ENCODE measurements at places on chromosomes 3 and 15. TPM values are rescaled to one million over a fixed set of nuclear protein-coding genes. Genes with fewer than 3 reads are reported as not detected.

- H3K27me3 ChIP-seq: no peaks in the 10 kb centered on the region
- H3K4me3 ChIP-seq: no peak overlapping the region
- H3K36me3 ChIP-seq: no peaks in the 10 kb centered on the region
These were observed 18.7 kb downstream of the STARD9 start for GRCh38 chr15:42594095-42594494.

SLC15A2 gene
- 4.7 TPM for total RNA-seq

CTXND1 gene
- total RNA-seq: 0.14 TPM

SPATA12 gene
- total RNA-seq: 0.16 TPM

- no peak overlapping the region for H3K4me3 ChIP-seq
- H3K27ac ChIP-seq: no peak overlapping the region
- no peaks in the 10 kb centered on the region for H3K27me3 ChIP-seq
- DNase-seq: no peak
- H3K36me3 ChIP-seq: no peaks in the 10 kb centered on the region
These were observed 268.7 kb upstream of the THRB start for GRCh38 chr3:24763393-24763792.

DNA sequence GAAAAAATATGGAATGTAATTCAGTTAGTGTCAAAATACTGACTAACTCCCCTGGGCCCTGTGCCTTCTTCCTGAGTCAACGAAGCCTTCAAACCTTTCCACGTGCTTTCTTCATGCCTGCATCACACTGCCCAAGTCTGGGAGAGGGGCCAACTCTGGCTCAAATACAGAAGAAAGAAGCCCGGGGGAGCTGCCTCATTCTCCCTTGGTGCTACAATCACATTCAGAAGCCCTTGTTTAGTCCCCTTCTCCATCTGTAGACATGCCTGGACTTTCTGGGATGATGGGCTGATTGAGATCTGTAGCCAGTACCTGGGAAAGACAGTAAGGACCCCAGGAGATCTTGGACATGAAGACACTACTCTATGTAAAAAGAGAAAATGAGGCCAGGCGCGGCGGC is 77.8 kb upstream of the GSK3B start:
- no peaks in the 10 kb centered on the region for H3K36me3 ChIP-seq
- no peak for DNase-seq
- H3K4me3 ChIP-seq: no peak overlapping the region
- no peak overlapping the region for H3K27ac ChIP-seq
- no peaks in the 10 kb centered on the region for H3K27me3 ChIP-seq
- H3K4me1 ChIP-seq: peaks cover 3% of the 10 kb centered on the region

RPL15 gene
- 1,611 TPM for total RNA-seq

- H3K4me3 ChIP-seq: no peak overlapping the region
- no peaks in the 10 kb centered on the region for H3K27me3 ChIP-seq
- DNase-seq: no peak
- H3K4me1 ChIP-seq: peaks cover 80% of the 10 kb centered on the region
- no peaks in the 10 kb centered on the region for H3K36me3 ChIP-seq
These were observed 69.6 kb downstream of the SMAD3 start for GRCh38 chr15:67134871-67135492.

GRCh38 chr3:121918779-121919483 is 24.7 kb downstream of the SLC15A2 start:
- H3K4me3 ChIP-seq: no peak overlapping the region
- peaks cover 7% of the 10 kb centered on the region for H3K4me1 ChIP-seq
- no peak overlapping the region for H3K27ac ChIP-seq
- DNase-seq: no peak
- no peaks in the 10 kb centered on the region for H3K36me3 ChIP-seq
- H3K27me3 ChIP-seq: no peaks in the 10 kb centered on the region

GRCh38 chr15:48693484-48693883 is 48.0 kb upstream of the FBN1 start:
- no peak overlapping the region for H3K4me3 ChIP-seq
- H3K27me3 ChIP-seq: no peaks in the 10 kb centered on the region
- DNase-seq: no peak
- no peaks in the 10 kb centered on the region for H3K4me1 ChIP-seq
- H3K27ac ChIP-seq: no peak overlapping the region

ANKRD34C gene
- not detected for total RNA-seq

PCYT1A gene
- total RNA-seq: 54.6 TPM

ZNF35 gene
- 12.0 TPM for total RNA-seq

REC114 gene
- total RNA-seq: not detected

GRCh38 chr3:46675843-46676567 is 17.5 kb downstream of the ALS2CL start:
- no peak for DNase-seq
- H3K4me1 ChIP-seq: no peaks in the 10 kb centered on the region
- H3K27ac ChIP-seq: no peak overlapping the region
- H3K4me3 ChIP-seq: no peak overlapping the region

- no peak overlapping the region for H3K27ac ChIP-seq
- no peak overlapping the region for H3K4me3 ChIP-seq
- H3K27me3 ChIP-seq: no peaks in the 10 kb centered on the region
These were observed 291.2 kb upstream of the TBC1D5 start for GRCh38 chr3:18033581-18034108.

GTF2E1 gene
- total RNA-seq: 23.7 TPM

DGKG gene
- total RNA-seq: 0.81 TPM

SAMMSON gene
- not detected for total RNA-seq

PRTG gene
- total RNA-seq: 39.1 TPM

DNA sequence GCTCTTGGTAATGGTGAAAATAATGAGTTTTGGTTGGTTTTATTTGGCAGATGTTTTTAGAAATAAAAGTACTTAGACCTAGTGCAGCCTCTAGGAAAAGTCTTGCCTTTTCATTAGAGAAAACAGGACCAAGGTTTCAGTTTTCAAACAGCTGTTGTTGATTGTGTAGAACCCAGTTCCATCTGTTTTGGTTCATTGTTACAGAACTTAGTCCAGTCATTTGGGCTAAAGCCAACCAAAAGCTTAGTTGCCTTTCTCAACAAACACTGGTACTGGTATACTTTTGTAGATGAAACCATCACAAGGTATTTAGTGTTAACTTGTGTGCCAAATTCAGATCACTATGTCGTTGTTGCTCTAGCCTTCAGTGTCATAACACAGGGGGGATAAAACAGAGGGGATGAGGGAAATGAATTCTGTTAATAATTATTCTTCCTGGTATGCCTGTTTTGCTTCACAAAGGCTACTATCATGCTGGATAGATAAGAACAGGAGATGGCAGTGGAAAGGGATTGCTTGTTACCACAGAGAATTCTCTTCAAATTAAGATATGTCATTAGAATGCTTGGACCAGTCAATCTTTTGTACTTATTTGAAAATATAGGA is 12.6 kb upstream of the APH1B start:
- DNase-seq: no peak
- H3K27ac ChIP-seq: no peak overlapping the region
- H3K4me3 ChIP-seq: no peak overlapping the region

- DNase-seq: no peak
- peaks cover 4% of the 10 kb centered on the region for H3K4me1 ChIP-seq
- no peak overlapping the region for H3K27ac ChIP-seq
- no peak overlapping the region for H3K4me3 ChIP-seq
- H3K27me3 ChIP-seq: no peaks in the 10 kb centered on the region
These were observed 235.5 kb upstream of the THRB start for GRCh38 chr3:24730173-24730572.

GRCh38 chr3:128482666-128483656 is 10.0 kb downstream of the GATA2 start:
- H3K36me3 ChIP-seq: no peaks in the 10 kb centered on the region
- H3K4me3 ChIP-seq: no peak overlapping the region
- no peak for DNase-seq
- H3K4me1 ChIP-seq: 0 out of 2 replicates have a peak, but pooled peaks cover 4% of the 10 kb centered on the region
- H3K27ac ChIP-seq: peak overlapping the region; percentile 71

ACTL6A gene
- 89.2 TPM for total RNA-seq

DNA sequence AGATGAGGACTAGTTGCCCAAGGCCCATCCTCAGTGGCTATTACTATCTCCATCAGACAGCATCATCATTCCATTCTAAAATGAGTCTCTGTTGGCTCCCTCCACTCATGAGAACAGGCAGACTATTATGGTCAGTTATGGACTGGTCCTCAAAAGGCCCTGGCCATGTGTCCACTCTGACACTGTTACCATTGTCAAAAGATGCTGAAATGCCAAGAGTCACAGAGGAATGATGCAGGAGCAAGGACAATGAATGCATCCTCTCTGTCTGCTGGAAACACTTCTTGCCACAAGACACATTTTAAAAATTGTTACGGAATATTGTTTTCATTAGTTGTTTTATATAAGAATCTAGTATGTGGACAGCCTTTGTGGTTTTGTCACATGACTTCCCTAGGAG is 53.3 kb upstream of the STT3B start:
- no peak for DNase-seq
- H3K36me3 ChIP-seq: no peaks in the 10 kb centered on the region
- no peaks in the 10 kb centered on the region for H3K27me3 ChIP-seq
- H3K27ac ChIP-seq: no peak overlapping the region

- no peak overlapping the region for H3K27ac ChIP-seq
- no peak overlapping the region for H3K4me3 ChIP-seq
- H3K36me3 ChIP-seq: no peaks in the 10 kb centered on the region
- DNase-seq: no peak
- H3K27me3 ChIP-seq: no peaks in the 10 kb centered on the region
These were observed 13.0 kb downstream of the FNDC3B start for GRCh38 chr3:172052405-172052804.

GRCh38 chr15:39078026-39078425 is 502.9 kb upstream of the THBS1 start:
- H3K27ac ChIP-seq: no peak overlapping the region
- no peak for DNase-seq
- no peaks in the 10 kb centered on the region for H3K4me1 ChIP-seq
- no peak overlapping the region for H3K4me3 ChIP-seq
- H3K27me3 ChIP-seq: no peaks in the 10 kb centered on the region

DNA sequence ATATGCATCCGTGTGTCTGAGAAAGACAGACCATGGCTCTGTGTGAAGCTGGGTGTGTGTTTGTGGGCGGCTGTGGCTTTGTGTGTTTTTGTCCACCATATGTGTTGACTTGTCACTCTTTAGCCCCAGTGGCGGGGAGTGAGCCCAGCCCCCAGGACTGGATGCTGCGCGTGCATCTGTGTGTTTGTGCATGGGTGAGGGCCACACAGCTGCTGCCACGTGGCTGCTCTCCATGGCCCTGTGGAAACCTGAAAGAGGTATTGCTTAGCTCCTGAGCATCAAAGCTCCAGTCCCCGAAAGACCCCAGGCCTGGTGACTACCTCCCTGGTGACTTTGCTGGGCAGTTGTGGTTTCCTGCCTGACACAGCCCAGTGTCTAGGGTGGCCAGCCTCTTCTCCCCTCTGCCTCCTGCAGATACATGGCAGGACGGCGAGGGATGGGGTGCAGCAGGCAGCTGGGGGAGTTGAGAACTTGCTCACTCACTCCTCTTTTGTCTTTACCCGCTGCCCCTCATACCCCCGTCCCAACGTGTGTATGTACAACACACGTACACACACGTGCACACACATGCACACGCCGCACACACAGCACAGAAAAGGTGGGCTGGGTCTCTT is 6.5 kb downstream of the EPHB3 start:
- H3K4me3 ChIP-seq: no peak overlapping the region
- peaks cover 28% of the 10 kb centered on the region for H3K4me1 ChIP-seq
- no peaks in the 10 kb centered on the region for H3K36me3 ChIP-seq
- no peak for DNase-seq
- no peak overlapping the region for H3K27ac ChIP-seq

PLA2G4D gene
- total RNA-seq: not detected

DNA sequence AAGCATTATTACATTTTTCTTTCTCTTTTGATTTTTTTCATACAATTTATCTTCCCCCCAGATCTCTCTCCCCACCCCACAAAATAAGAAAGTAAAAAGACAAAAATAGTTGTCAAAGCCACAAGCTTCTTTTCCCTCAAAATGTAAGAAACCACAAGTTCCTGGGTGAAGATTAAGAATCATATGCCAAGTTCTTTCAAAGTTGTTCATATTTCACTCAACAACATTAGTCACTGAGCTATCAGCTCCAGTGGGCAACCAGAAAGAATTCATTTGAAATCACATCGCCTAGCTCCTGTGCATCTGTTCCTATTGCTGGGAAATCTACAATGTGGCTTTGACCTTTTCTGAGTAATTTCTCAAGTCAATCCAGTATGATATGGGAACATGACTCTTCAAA is 681.6 kb upstream of the ARPP21 start:
- no peak overlapping the region for H3K4me3 ChIP-seq
- no peaks in the 10 kb centered on the region for H3K4me1 ChIP-seq
- H3K36me3 ChIP-seq: no peaks in the 10 kb centered on the region
- no peak for DNase-seq
- H3K27ac ChIP-seq: no peak overlapping the region
- no peaks in the 10 kb centered on the region for H3K27me3 ChIP-seq

- no peak overlapping the region for H3K4me3 ChIP-seq
- no peaks in the 10 kb centered on the region for H3K27me3 ChIP-seq
- DNase-seq: no peak
- H3K27ac ChIP-seq: no peak overlapping the region
- H3K4me1 ChIP-seq: no peaks in the 10 kb centered on the region
These were observed 43.5 kb downstream of the LPP start for GRCh38 chr3:188197388-188197847.

MKRN2OS gene
- total RNA-seq: 1.7 TPM

DNA sequence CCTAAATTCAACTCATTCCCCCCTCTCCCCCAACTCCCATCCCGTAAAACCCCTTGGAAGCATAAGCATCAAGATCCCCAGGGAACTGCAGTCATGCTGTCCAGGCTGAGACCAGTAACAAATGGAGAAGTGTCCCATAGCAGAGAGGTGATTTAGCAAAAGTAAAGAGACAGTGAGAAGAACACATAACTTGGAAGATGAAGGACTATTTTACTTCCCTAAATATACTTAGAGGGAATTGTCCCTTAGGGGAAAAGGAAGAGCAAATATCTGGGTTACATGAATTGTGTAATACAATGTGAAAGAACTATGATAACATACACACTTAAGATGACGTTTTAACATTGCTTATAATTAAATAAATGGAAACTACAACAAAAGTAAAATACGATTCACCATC is 61.6 kb upstream of the LRRFIP2 start:
- no peak overlapping the region for H3K4me3 ChIP-seq
- no peak for DNase-seq
- no peaks in the 10 kb centered on the region for H3K27me3 ChIP-seq
- no peaks in the 10 kb centered on the region for H3K36me3 ChIP-seq
- H3K4me1 ChIP-seq: 0 out of 2 replicates have a peak, but pooled peaks cover 4% of the 10 kb centered on the region

GPR171 gene
- total RNA-seq: not detected

DNA sequence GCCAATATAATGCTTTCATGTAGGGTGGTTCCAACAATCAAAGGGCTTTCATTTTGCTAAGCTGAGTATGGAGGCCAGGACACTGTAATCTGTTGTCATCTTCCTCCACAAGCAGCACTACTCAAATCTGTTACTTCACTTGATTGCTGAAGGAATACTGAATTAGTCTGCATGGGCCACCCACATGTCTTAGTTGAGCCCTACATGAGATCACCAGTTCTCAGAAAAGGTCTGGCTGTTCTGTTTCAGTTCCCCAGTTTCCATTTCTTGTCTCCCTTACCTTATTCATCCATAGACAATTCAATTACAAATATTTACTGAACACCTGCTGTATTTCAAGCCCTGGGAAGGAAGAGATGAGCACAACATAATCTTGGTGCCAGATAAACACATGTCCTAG is 119.2 kb downstream of the FHIT start:
- DNase-seq: no peak
- H3K4me1 ChIP-seq: no peaks in the 10 kb centered on the region
- H3K27me3 ChIP-seq: no peaks in the 10 kb centered on the region
- H3K27ac ChIP-seq: no peak overlapping the region
